GM12865 (cell line): ENCODE measurements at places on chromosomes 11 and 22.

- no peak for DNase-seq
These were observed 14.4 kb downstream of the EMID1 start for GRCh38 chr22:29219881-29220670.

DNA sequence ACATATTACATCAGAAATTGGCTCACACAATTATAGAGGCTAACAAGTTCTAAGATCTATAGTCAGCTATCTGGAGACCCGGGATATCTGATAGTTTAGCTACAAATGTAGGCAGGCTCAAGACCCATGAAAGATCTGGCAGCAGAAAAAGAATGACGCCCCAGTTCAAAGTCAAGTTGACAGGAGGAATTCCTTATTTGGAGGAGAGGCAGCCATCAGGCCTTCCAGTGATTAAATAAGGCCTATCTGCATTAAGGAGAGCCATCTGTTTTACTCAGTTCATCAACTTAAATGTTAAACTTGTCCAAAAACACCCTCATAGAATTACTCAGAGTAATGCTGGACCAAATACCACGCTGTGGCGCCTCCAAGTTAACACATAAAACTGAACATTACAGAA, 1402.6 kb downstream of the FAM181B start:
- DNase-seq, result no peak

DNA sequence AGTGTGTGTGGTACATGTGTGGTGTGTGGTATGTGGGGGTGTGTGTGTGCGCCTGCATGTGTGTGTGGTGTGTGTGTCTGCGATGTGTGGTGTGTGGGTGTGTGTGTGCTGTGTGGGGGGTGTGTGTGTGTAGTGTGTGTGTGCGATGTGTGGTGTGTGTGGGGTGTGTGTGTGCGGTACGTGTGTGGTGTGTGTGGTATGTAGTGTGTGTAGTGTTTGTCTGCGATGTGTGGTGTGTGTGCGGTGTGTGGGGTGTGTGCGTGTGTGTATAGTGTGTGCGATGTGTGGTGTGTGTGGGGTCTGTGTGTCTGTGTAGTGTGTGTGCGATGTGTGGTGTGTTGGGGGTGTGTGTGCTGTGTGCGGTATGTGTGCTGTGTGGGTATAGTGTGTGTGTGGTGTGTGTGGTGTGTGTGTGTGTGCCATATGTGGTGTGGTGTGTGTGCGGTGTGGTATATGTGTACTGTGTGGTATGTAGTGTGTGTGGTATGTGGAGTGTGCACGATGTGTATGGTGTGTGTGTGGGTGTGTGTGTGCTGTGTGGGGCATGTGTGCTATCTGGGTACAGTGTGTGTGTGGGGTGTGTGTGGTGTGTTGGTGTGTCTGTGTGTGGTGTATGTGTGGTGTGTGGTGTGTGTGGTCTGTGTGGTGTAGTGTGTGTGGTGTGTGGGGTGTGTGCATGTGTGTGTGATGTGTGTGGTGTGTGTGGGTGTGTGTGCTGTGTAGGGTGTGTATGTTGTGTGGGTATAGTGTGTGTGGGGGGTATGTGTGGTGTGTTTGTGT, 5.7 kb upstream of the PPP6R2 start:
- DNase-seq, result no peak

- DNase-seq, result no peak
These were observed 249.8 kb upstream of the BLID start for GRCh38 chr11:122365610-122366360.
